Psoas muscle (tissue), 8 donors: ENCODE measurements at places on chromosomes 11 and 22. TPM values are rescaled to one million over a fixed set of nuclear protein-coding genes. Genes with fewer than 3 reads are reported as not detected.

- H3K27me3 ChIP-seq = no peaks in the 10 kb centered on the region
- no peak overlapping the region for H3K4me3 ChIP-seq
- no peak for DNase-seq
These were observed 187.3 kb upstream of the B3GAT1 start for GRCh38 chr11:134599299-134599771.

GRCh38 chr11:114148013-114148382 is 88.5 kb downstream of the ZBTB16 start:
- H3K4me3 ChIP-seq = no peak overlapping the region

TEX54 gene
- total RNA-seq = not detected

DNA sequence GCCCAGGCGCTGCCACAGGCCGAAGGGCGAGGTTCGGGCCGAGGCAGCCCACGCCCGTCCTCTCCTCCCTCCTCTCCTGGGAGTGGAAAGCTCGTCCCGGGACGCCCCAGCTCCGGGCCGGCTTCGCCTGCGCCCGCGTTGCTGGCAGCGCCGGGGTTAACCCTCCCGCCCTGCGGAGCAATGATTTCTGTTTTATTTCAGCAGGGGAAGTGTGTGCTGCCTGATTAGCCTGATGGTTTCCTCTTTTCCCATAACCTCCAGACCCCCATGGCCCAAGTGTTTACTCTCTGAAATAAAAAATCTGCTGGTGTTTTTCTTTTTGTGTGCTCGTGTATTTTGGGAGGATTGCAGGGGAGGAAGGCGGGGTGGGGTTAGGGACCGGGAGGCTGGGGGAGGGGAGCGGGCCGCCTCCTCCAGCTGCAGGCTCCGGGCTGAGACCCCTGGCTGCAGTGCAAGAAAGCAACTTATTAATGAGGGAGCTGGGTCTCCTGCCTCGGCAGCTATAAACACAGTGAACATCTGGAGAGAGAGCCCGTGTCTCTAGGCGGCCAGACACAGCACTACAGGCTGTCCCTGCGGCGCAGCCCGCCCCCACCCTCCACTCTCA is 38.6 kb downstream of the ETS1 start:
- peaks cover 18% of the 10 kb centered on the region for H3K4me1 ChIP-seq
- peak; percentile 62 for DNase-seq
- H3K4me3 ChIP-seq = peak overlapping the region; percentile 69
- H3K27ac ChIP-seq = peak overlapping the region; percentile 74

SYT13 gene
- 0.22 TPM for total RNA-seq

- no peak for DNase-seq
- H3K27me3 ChIP-seq = no peaks in the 10 kb centered on the region
- H3K4me3 ChIP-seq = no peak overlapping the region
- no peak overlapping the region for H3K27ac ChIP-seq
- peaks cover 84% of the 10 kb centered on the region for H3K36me3 ChIP-seq
These were observed 9.1 kb upstream of the TAGLN start for GRCh38 chr11:117189941-117190544.

OR4C46 gene
- total RNA-seq = not detected

DNA sequence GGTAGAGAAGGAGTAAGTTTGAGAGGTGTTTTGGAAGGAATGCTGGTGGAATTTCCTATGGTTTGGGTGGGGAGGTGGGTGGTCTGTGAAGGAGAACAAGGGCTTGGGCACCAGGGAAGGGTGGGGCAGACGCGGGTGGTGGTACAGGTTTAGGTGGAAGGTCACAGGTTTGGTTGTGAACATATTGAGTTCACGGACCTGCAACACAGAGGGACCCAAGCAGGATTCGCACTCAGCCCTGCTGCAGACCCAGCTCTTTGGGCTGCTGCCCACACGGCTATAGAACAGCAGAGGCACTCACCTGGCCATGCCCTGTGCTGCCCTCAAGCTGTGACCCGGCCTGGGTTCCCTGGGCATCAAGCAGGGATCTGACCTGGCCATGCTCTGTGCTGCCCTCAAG is 33.5 kb upstream of the EMID1 start:
- no peak overlapping the region for H3K4me3 ChIP-seq
- DNase-seq = no peak

GRCh38 chr11:114617157-114618124 is 21.9 kb upstream of the NXPE4 start:
- no peaks in the 10 kb centered on the region for H3K4me1 ChIP-seq
- DNase-seq = no peak
- no peaks in the 10 kb centered on the region for H3K36me3 ChIP-seq
- no peaks in the 10 kb centered on the region for H3K27me3 ChIP-seq
- H3K27ac ChIP-seq = no peak overlapping the region

PRG2 gene
- total RNA-seq = 0.25 TPM

SLC25A18 gene
- 0.56 TPM for total RNA-seq

GRCh38 chr22:37784829-37785495 is 22.8 kb upstream of the GCAT start:
- no peaks in the 10 kb centered on the region for H3K36me3 ChIP-seq
- no peak for DNase-seq
- H3K27me3 ChIP-seq = peaks cover 17% of the 10 kb centered on the region
- no peak overlapping the region for H3K4me3 ChIP-seq

- DNase-seq = no peak
- H3K27me3 ChIP-seq = no peaks in the 10 kb centered on the region
- H3K36me3 ChIP-seq = no peaks in the 10 kb centered on the region
- no peak overlapping the region for H3K4me3 ChIP-seq
- no peak overlapping the region for H3K27ac ChIP-seq
- no peaks in the 10 kb centered on the region for H3K4me1 ChIP-seq
These were observed 202.8 kb downstream of the MN1 start for GRCh38 chr22:27598792-27599191.

DNA sequence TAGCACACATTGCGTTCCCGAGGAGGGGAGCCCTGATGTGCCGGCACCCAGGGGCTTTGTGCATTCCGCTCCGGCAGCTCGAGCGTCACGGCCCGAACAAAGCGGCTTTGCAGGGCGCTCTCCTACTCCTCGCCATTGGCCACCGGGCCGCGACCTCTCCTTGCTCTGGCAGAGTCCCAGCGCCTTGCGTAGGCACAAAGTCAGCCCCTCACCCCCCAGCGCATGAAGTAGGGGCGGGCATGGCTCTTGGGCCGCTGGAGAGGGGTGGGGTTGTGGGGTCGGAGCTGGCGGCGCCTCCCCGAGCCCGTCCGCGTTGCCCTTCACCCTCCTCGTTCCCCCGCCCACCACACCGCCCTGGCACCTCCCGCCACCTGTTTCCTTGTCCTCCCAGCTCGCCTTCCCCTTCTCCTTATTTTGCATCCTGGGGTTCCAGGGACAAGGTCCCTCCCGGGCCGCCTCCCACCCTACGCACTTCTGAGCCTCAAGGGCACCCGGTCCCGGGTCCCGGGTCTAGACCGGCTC is 753 bp upstream of the PPARA start:
- no peaks in the 10 kb centered on the region for H3K27me3 ChIP-seq
- peak overlapping the region; percentile 94 for H3K4me3 ChIP-seq
- no peaks in the 10 kb centered on the region for H3K36me3 ChIP-seq

GRCh38 chr11:11157185-11157584 is 195.9 kb downstream of the CSNK2A3 start:
- no peaks in the 10 kb centered on the region for H3K36me3 ChIP-seq
- H3K27me3 ChIP-seq = no peaks in the 10 kb centered on the region
- H3K4me3 ChIP-seq = no peak overlapping the region
- no peak overlapping the region for H3K27ac ChIP-seq
- no peak for DNase-seq

DNA sequence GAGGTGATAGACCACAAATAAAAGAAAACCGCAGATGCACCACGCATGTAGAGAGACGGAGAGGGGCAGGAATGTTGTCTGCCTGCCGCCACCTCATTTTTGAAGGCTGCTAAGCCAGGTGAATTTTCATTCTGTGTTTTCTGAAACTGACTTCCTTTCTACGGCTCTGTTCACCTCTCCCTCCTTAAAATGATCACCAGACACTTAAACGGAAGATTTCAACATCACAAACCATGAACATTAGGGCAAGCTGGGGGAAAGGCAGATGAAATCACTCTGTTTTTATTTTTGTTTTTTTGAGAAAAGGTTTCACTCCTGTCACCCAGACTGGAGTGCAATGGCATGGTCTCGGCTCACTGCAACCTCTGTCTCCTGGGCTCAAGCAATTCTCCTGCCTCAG is 232.4 kb downstream of the MIAT start:
- H3K4me1 ChIP-seq = peaks cover 5% of the 10 kb centered on the region
- no peaks in the 10 kb centered on the region for H3K27me3 ChIP-seq
- no peak for DNase-seq
- no peak overlapping the region for H3K4me3 ChIP-seq
- no peaks in the 10 kb centered on the region for H3K36me3 ChIP-seq
